ENCODE measurements at places on chromosomes 5 and 9.
A peak's percentile ranks its signal among the peaks of the same experiment; 100 is the strongest.

GRCh38 chr5:96662725-96663518 lies 746 bp downstream of the CAST start:
- DNase-seq, result peak; percentile 89

DNA sequence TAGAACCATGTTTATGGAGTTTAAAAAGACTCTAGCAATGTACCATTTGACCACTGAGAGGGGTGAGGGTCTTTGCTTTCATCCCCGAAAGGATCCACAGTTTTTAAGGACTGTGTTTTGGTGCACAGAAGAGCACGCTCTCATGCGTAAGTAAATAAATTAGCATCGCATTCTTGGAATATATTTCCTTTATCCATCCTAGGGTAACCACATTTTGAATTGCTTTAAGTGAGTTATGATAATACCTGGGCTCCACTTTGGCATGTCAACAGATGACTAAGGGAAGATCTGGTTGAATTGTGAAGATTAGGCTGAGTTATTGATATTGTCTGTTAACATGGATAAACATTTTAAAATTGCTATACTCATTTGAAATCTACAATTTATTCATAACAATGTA lies 89.4 kb upstream of the EDIL3 start:
- no peak for DNase-seq

DNA sequence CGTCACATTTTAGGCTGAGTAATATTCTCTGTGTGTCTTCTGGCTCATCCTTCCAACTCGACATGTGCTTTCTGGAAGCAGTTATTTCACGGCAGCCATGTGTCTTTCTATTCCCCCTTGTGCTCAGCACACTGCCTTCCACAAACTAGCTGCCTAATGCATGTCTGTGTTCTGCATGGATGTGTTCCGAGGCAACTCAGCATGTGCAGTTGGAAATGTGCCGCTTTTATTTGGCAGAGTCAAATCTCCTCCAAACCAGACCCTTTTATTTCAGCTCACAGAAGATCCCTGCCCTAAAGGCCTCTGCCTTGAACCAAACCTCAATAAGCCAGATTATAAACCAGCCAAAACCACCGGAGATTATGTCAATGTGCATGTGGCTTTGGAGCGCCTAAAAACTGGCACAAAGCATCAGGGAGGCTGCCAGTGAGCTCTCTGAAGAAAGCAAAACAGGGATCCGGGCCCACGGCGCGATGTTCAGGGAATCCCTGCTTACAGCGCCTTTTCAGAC lies 360.2 kb downstream of the DEPDC1B start:
- DNase-seq, result no peak

DNA sequence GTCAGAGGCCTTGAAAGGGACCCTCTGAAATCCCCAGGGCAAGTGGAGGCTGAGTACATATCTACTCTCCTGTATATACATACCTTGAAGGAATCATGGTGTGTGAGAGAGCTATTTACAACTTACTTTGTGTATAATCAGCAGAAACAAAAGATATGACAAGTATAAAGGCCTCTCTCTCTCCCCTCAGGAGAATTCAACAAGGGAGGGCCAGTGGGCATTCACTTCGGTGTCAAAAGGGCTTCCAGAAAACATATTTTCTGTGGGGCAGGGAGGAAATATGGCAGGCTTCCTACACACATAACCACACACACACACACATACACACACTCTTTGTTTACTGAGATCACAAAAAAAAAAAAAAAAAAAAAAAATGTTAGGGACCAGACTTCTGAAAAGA lies 181.7 kb downstream of the BNC2 start:
- DNase-seq, result no peak

- DNase-seq, result no peak
These were observed 30.5 kb upstream of the CSF1R start for GRCh38 chr5:150116667-150117400.

DNA sequence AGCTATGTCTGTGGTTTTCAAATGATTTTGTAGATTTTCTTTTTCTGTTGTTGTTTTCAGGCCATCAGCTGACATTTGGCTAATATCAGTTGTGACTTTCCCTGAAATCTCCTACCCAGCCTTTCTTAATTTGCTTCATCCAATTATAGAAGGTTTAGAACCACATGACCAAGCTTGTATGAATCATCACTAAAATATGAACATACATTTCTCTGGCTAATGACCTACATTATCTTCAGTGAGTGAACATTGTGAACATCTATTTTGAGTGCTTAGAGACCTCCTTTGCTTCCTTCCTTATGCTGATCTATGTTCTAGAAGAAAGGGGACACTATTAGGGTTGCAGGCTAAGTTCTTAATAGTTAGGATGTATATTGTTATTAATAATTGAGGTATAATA lies 532.5 kb downstream of the RAB3C start:
- no peak for DNase-seq
